Testis (tissue), 5 donors: ENCODE measurements at places on chromosomes 4 and X. TPM values are rescaled to one million over a fixed set of nuclear protein-coding genes. Genes with fewer than 3 reads are reported as not detected.

GRCh38 chr4:53706422-53707032 is 115.2 kb upstream of the LNX1 start:
- no peak for DNase-seq
- H3K4me3 ChIP-seq: no peak overlapping the region
- H3K4me1 ChIP-seq: peaks cover 17% of the 10 kb centered on the region
- no peak overlapping the region for H3K27ac ChIP-seq

DNA sequence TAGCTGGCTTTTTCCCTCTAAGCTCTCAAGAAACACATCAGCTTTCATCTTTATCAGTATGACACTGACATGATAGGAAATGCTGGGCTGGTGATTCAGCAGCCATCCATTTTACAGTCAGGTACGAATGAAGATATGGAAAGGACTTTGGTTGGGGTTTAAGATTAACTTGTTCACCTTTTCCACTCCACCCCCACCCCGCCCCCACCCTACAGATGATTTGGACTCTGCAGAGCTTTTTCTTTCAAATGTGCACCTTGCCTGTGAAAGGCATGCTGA is 132.6 kb downstream of the AKAP4 start:
- no peaks in the 10 kb centered on the region for H3K4me1 ChIP-seq
- no peak overlapping the region for H3K4me3 ChIP-seq
- no peaks in the 10 kb centered on the region for H3K36me3 ChIP-seq
- H3K27me3 ChIP-seq: no peaks in the 10 kb centered on the region

MND1 gene
- total RNA-seq: 8.3 TPM

CLGN gene
- total RNA-seq: 37.0 TPM

- no peak for DNase-seq
- no peaks in the 10 kb centered on the region for H3K36me3 ChIP-seq
- no peak overlapping the region for H3K27ac ChIP-seq
- H3K4me1 ChIP-seq: no peaks in the 10 kb centered on the region
- H3K27me3 ChIP-seq: no peaks in the 10 kb centered on the region
- H3K4me3 ChIP-seq: no peak overlapping the region
Measured at GRCh38 chr4:138706201-138706600, 309.4 kb upstream of the NOCT start.

SLIT2 gene
- 11.4 TPM for total RNA-seq

DNA sequence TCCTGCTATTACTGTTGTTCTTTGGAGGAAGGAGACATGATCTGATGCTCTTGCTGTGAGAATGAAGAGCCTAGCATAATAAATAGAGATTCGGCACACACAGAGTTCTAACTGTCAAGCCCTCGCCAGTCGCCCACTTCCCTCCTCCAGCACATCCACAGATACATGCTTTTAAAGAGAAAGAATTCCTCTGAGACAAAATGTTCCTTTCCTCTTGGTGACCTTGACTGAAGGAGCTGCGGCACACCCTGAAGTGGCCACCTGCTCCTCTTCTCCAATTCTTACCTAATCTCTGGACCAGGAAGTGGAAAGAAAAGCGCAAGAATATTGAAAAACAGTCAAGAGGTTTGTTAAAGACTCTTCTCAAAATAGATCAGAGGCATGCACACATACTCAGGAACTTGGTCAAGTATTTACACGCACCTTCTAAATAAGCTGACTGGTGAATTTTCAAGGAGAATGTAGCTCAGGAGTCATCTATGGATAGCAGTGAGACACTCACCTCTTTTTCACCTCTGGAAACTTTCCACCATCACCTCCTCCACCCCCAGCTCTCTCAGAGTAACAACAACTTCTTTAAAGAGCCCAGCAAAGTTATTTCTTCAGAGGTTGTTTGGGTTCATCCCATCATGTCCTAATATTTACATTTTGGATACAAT is 95.4 kb downstream of the PARM1 start:
- no peak overlapping the region for H3K4me3 ChIP-seq
- H3K27ac ChIP-seq: no peak overlapping the region
- no peaks in the 10 kb centered on the region for H3K27me3 ChIP-seq
- H3K4me1 ChIP-seq: peaks cover 7% of the 10 kb centered on the region
- no peaks in the 10 kb centered on the region for H3K36me3 ChIP-seq
- DNase-seq: peak; percentile 26

GRCh38 chr4:187108845-187109244 is 385.2 kb upstream of the FAT1 start:
- no peak overlapping the region for H3K4me3 ChIP-seq
- no peak for DNase-seq
- H3K36me3 ChIP-seq: no peaks in the 10 kb centered on the region
- no peak overlapping the region for H3K27ac ChIP-seq
- no peaks in the 10 kb centered on the region for H3K4me1 ChIP-seq

DNA sequence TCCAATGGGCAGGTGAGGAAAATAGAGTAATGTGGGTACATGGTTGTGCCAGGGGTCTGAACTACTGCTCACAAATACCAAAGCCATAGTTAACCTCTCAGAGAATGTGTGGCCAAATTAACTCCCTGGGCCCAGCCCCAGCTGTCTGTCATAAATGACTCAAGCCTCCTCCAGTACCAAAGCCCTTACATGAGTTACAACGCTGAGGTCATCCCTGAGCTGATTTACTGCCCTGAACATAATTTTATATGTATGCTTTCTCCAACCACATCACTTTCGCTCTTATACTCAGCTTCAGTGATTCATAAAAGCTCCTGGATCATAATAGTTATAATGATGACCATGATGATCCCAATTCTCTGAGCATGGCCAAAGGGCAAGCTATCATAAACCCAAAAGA is 283.9 kb downstream of the NKX6-1 start:
- no peak overlapping the region for H3K4me3 ChIP-seq
- no peaks in the 10 kb centered on the region for H3K4me1 ChIP-seq
- no peaks in the 10 kb centered on the region for H3K27me3 ChIP-seq
- H3K27ac ChIP-seq: no peak overlapping the region

MAOB gene
- 12.8 TPM for total RNA-seq

GRCh38 chr4:10582059-10582686 is 102.4 kb downstream of the CLNK start:
- H3K4me1 ChIP-seq: peaks cover 3% of the 10 kb centered on the region
- H3K36me3 ChIP-seq: no peaks in the 10 kb centered on the region
- H3K4me3 ChIP-seq: no peak overlapping the region
- H3K27ac ChIP-seq: no peak overlapping the region
- no peaks in the 10 kb centered on the region for H3K27me3 ChIP-seq

DNA sequence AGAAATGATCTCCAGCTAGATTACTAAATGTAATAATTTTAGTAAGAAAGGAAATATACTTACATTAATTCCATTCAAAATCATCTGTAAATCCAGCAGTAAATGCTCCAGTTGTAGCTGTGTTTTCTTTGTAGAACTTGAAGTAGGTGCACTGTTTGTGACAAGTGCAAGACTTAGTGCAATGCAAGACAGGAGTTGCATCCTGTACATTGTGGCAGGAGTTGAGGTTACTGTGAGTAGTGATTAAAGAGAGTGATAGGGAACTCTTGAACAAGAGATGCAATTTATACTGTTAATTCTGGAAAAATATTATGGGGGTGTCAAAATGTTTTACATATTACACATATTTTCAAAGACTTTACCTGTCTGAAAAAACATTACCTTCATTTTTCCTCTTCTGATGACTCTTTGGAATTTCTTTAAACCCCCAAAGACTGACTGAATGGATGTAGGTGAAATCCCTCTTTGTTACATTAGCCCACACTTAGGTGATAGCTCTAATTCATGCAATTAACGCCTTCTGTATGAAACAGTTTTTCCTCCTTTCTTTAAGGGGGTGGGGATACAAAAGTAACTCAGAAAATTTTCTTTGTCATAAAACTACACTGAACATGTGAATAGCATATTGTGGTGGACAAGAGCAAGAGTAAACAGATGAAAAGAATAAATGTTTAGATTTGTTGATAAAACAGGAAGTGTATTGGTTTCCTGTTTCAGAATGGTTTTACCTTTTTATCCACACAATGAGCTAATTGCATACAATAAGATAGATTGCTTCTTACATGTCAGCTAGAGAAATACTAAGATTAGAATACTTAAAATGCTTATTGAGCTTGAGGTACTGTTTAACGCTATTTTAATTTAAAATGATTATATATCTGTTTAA is at the start of gene IL2:
TSS of gene IL2 (minus strand) at position 495 of the 886 bp plus-strand sequence. CDS start at position 210, 285 bp downstream.
- H3K4me1 ChIP-seq: no peaks in the 10 kb centered on the region
- H3K36me3 ChIP-seq: no peaks in the 10 kb centered on the region
- H3K27ac ChIP-seq: no peak within 1 kb of the TSS
- H3K4me3 ChIP-seq: no peak within 1 kb of the TSS
- no peaks in the 10 kb centered on the region for H3K27me3 ChIP-seq
- no peak for DNase-seq

- DNase-seq: no peak
- no peaks in the 10 kb centered on the region for H3K36me3 ChIP-seq
- no peaks in the 10 kb centered on the region for H3K4me1 ChIP-seq
- no peak overlapping the region for H3K4me3 ChIP-seq
Measured at GRCh38 chr4:141826260-141826659, 189.9 kb downstream of the IL15 start.

GRCh38 chr4:183142571-183143550 is 43.8 kb downstream of the WWC2 start:
- no peak overlapping the region for H3K27ac ChIP-seq
- DNase-seq: peak; percentile 74
- no peak overlapping the region for H3K4me3 ChIP-seq
- peaks cover 4% of the 10 kb centered on the region for H3K4me1 ChIP-seq
- no peaks in the 10 kb centered on the region for H3K27me3 ChIP-seq
- H3K36me3 ChIP-seq: no peaks in the 10 kb centered on the region

DNA sequence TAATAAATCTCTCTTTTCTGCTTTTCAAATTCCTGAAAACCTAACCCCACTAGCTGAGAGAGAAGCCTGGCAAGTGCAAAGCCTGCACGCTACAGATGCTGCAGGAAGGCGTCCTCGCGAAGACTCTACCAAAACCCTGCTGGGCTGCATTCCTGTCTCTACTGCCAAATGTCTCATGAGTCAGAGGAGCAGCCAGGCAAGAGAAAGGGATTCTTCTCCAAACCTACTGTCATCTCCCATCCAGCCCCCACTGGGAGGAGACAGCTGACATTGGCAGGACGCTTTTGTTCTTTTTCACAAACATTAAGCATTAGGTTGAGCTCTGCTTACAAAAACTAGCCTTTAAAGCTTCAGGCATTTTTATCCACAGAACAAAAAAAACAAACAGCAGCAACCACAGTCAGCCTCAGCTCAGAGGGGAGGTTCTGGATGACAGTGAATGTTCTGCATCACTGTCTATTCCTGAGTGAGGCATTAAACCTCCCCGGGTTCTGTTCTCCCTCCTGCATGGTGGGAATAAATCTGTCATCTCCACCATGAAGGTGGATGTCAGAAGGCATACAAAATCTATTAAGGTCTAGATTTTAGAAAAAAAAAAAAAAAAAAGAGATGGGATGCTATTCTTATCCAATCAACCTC is 18.0 kb downstream of the CRMP1 start:
- H3K27me3 ChIP-seq: no peaks in the 10 kb centered on the region
- H3K27ac ChIP-seq: no peak overlapping the region
- H3K4me1 ChIP-seq: no peaks in the 10 kb centered on the region
- H3K36me3 ChIP-seq: no peaks in the 10 kb centered on the region
- DNase-seq: no peak

DNA sequence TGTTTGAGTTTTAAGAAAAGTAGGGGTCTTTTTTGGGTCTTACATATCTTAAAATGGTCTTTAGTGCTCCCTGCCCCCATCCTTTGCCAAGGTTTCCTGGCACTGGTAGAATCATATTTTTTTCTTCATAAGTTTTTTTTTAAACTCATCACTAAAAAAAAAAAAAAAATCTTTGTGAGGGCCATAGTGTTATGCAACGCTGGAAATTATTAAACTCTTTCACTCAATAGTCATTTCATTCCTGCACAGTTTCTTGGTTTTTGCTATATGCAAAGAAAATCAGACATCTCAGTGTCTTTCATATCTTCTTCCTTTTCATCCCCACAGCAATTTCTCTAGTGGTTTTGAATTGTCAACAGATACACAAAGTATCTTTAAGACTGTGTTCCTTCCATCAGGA is 95.6 kb downstream of the TMA16 start:
- H3K4me3 ChIP-seq: no peak overlapping the region
- H3K36me3 ChIP-seq: no peaks in the 10 kb centered on the region
- DNase-seq: no peak

- no peak overlapping the region for H3K4me3 ChIP-seq
- H3K36me3 ChIP-seq: no peaks in the 10 kb centered on the region
- no peak overlapping the region for H3K27ac ChIP-seq
- H3K27me3 ChIP-seq: no peaks in the 10 kb centered on the region
- H3K4me1 ChIP-seq: no peaks in the 10 kb centered on the region
- no peak for DNase-seq
Measured at GRCh38 chr4:8401665-8402064, 38.9 kb downstream of the ACOX3 start.

HTN3 gene
- not detected for total RNA-seq

GRCh38 chrX:1281521-1281920 is 12.9 kb downstream of the CSF2RA start:
- H3K27me3 ChIP-seq: no peaks in the 10 kb centered on the region
- no peaks in the 10 kb centered on the region for H3K4me1 ChIP-seq
- H3K36me3 ChIP-seq: no peaks in the 10 kb centered on the region
- no peak overlapping the region for H3K27ac ChIP-seq

DNA sequence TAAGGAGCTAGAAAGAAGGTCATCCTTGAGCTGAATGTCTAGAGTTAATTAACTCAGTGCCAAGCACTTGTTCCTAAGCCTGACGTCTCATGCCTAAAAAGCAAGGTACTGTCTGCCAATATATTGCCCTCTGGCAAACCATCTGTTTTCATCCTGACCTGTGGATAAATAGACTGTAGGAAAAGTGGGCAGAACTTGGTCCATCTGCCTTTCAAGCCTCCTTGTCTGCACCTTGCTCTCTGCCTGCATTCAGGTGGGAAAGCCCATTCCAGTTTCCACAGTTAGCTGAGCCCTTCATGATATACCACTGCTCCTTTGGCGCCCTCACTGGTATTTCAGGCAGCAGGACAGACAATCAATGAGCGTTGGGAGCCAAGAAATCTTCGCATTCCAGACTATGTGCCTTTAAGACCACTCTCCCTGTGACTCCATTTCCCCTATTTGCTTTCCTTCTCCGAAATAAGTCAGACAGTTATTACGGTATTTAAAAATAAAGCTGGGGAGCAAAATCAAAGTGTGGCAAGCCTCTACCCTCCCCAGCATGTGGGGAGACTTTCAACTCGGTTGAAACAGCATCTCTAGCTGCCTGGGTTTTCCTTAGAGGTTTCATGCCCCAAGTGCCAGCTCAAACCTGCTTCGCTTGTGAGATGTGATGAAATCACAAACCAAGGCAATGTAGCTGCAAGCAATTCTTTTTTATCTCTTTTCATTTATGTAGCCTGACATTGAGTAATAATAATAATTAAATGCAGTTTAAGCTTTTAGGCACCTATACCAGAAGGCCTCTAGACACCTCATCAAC is 2.5 kb upstream of the CCDC149 start:
- no peaks in the 10 kb centered on the region for H3K27me3 ChIP-seq
- DNase-seq: peak; percentile 21
- no peaks in the 10 kb centered on the region for H3K36me3 ChIP-seq
- H3K27ac ChIP-seq: no peak overlapping the region
- H3K4me1 ChIP-seq: no peaks in the 10 kb centered on the region

CACNA1F gene
- 0.16 TPM for total RNA-seq

GRCh38 chrX:25079020-25079419 is 63.3 kb upstream of the ARX start:
- no peaks in the 10 kb centered on the region for H3K27me3 ChIP-seq
- H3K4me1 ChIP-seq: no peaks in the 10 kb centered on the region
- H3K27ac ChIP-seq: no peak overlapping the region
- no peak overlapping the region for H3K4me3 ChIP-seq

LARP1B gene
- 54.5 TPM for total RNA-seq

PDE6B gene
- 11.4 TPM for total RNA-seq

OTC gene
- total RNA-seq: 0.39 TPM

EPHA5 gene
- 1.4 TPM for total RNA-seq
